Stomach (tissue), 19 donors: ENCODE measurements at places on chromosomes 2 and 18. TPM values are rescaled to one million over a fixed set of nuclear protein-coding genes. Genes with fewer than 3 reads are reported as not detected.

The IL36G gene
- not detected for polyA plus RNA-seq

The DCC gene
- not detected for polyA plus RNA-seq

The CLEC4F gene
- polyA plus RNA-seq: not detected

The CCDC85A gene
- not detected for polyA plus RNA-seq

The NCKAP5 gene
- 2.6 TPM for polyA plus RNA-seq

The CCDC148 gene
- polyA plus RNA-seq: not detected

DNA sequence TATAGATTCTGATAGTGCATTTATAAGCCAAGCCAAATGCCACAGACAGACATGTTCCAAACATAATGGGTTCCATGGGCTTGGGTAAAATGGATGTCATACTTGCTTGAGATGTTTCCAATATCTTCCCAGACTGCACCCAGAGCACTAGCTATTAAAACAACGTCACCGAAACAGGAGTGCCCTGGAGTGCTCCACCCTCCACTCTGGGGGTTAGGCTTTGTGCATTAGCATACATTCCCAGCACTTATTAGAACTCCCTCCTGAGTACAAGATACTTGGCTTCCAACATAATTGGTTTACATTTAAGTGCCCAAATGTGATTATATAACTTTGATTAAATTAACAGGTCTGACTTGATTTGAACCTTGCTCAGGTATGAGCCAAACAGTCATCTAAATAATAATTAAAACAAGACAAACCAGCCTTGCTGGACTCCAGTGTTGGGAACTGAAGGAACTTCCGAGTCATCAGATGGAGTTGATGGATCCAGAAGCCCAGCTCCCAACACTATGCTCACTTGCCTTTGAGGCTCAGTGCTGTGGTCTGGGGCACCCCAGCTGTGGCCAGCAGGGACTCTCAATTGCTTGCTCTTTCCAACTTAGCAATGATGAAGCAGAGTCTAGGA, 60.5 kb upstream of the LGALSL start:
- H3K27ac ChIP-seq: no peak overlapping the region
- no peaks in the 10 kb centered on the region for H3K4me1 ChIP-seq
- H3K27me3 ChIP-seq: no peaks in the 10 kb centered on the region
- H3K4me3 ChIP-seq: no peak overlapping the region
- H3K36me3 ChIP-seq: no peaks in the 10 kb centered on the region

DNA sequence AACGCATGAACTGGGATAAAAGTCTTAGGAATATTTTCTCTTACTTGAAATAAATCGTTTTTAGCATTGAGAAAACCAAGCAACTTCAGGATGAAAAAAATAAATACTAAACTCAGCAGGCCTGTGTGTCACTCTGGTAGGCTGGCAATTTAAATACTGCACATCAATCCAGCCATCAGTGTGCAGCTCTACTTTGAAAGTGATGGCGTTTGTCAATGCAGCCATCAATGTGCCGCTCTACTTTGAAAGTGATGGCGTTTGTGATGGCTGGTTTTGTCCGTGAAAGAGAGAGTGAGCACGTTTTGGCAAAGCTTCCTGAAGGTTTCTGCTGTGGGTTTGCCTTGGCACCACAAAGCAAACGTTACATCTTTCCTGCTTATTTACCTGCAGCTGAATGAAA, 543.5 kb upstream of the SALL3 start:
- H3K36me3 ChIP-seq: no peaks in the 10 kb centered on the region
- no peak overlapping the region for H3K27ac ChIP-seq
- H3K4me3 ChIP-seq: no peak overlapping the region

DNA sequence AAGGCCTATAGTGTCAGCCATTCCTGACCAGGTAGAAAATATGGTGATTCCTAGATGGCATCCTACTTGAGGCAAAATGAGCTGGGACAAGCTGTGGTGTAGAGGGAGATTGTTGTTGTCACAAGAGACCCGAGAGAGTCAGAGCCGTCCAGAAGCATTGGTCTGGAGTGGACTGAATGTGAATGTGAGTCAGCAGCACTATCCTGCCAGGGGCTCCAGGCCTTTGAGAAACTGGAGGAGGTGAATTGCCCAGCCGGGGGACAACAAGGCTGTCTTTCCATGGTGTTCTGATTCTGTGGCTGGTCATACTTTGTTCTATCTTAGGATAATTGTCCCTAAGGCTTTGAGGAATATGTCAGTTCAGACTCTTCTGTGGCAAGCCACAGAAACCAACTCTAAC, 29.4 kb upstream of the EIF2AK3 start:
- no peak overlapping the region for H3K27ac ChIP-seq
- H3K4me1 ChIP-seq: peaks cover 27% of the 10 kb centered on the region
- no peak for DNase-seq

DNA sequence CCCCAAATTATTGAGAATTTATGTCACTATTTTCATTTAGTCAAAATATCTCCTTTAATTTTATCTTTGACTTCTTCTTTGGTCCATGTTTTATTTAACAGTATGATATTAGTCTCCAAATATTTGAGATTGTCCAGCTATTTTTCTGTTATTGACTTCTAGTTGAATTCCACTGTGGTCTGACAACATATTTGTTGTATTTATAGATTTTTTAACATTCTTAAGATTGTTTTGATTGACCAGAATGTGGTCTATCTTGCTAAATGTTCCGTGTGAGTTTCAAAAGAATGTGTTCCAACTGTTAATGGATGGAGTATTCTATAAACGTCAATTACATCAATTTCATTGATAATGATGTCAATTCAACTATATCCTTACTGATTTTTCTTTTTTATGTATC, 1452.1 kb downstream of the SUCLG1 start:
- H3K27me3 ChIP-seq: no peaks in the 10 kb centered on the region
- H3K4me1 ChIP-seq: no peaks in the 10 kb centered on the region
- no peaks in the 10 kb centered on the region for H3K36me3 ChIP-seq
- no peak overlapping the region for H3K27ac ChIP-seq

DNA sequence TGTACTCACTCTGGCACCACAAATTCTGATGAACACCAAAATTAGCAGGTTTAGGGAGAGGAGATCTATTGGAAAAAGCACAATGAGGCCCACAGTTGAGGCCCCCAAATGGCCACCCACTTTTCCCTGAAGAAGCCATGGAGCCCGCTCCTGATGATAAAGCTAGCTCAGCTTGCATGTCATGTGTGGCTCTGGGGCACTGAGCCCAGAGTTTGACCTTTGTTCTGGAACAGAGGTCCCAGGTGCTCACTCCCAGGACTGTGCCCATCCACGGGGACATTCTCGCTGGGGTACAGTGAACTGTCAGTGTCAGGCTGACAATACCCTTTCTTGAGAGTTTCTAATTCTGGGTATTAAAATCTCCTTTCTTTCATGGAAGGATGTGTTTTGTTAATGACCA, 36.2 kb downstream of the XDH start:
- DNase-seq: no peak
- no peaks in the 10 kb centered on the region for H3K4me1 ChIP-seq
- H3K27ac ChIP-seq: no peak overlapping the region
- H3K36me3 ChIP-seq: no peaks in the 10 kb centered on the region

- DNase-seq: no peak
- H3K4me1 ChIP-seq: no peaks in the 10 kb centered on the region
- H3K4me3 ChIP-seq: no peak overlapping the region
- no peaks in the 10 kb centered on the region for H3K36me3 ChIP-seq
Observed at GRCh38 chr2:2222931-2223330, 108.1 kb downstream of the MYT1L start.

- H3K4me1 ChIP-seq: no peaks in the 10 kb centered on the region
- no peak overlapping the region for H3K4me3 ChIP-seq
- H3K36me3 ChIP-seq: peaks cover 53% of the 10 kb centered on the region
- DNase-seq: no peak
- H3K27me3 ChIP-seq: no peaks in the 10 kb centered on the region
Observed at GRCh38 chr2:236052206-236052605, 116.0 kb downstream of the GBX2 start.

DNA sequence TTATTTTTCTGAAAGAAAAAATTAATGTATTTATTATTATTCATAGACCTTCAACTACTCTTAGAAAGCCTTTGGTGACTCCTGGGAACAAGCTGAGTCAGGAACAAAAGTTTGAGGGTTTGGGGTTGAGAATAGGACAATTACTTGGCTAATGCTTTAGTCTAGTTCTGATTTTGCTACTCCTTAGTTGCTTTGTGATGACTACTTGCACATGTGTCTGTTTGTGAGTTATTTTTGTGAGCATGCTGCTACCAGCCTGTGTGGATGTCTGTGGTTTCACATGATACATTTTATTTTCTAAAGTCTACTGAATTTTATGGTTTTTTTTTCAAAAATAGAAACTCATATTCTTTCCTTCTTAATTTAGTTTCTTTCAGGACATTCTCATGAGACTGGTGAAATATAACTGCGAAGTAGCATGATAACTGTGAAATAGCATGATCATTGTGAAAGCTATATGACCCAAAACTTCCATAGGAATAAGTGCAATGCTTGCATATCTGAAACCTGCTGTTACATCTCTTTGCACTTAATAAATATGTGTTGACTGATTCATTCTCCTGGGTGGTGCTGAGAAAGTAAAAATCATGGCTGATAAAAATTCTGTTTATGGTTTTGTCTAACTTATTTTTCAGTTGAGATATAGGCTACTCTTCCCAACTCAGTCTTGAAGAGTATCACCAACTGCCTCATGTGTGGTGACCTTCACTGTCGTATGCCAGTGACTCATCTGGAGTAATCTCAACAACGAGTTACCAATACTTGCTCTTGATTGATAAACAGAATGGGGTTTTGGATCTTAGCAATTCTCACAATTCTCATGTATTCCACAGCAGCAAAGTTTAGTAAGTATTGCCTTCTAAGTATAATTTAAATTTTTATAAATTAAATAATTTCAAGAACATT, 17.9 kb upstream of the IL18R1 start:
- no peak for DNase-seq
- H3K27ac ChIP-seq: peak overlapping the region; percentile 29
- no peak overlapping the region for H3K4me3 ChIP-seq
- H3K36me3 ChIP-seq: no peaks in the 10 kb centered on the region
- no peaks in the 10 kb centered on the region for H3K4me1 ChIP-seq

GRCh38 chr2:45984366-45984765, 312.8 kb upstream of the EPAS1 start:
- H3K27ac ChIP-seq: no peak overlapping the region
- no peaks in the 10 kb centered on the region for H3K27me3 ChIP-seq
- peaks cover 74% of the 10 kb centered on the region for H3K36me3 ChIP-seq
- no peaks in the 10 kb centered on the region for H3K4me1 ChIP-seq
- H3K4me3 ChIP-seq: no peak overlapping the region

DNA sequence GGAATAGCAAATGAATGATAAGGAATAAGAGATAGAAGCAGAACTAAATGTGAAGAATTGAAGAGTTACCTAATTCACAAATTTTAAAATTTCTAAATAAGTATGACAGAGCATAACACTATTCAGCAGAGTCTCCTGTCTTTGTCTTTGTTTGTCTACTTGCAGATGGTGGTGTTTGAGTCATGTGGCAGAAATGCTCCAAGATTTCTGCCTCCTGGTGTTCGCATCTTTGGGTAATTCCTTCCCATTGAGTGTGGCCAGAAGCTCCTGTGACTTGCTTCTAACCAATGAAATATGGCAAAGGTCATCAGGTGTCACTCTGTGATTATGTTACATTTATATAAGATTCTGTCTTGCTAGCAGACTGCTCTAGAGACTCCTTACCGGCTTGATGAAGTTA, 45.6 kb upstream of the GALNT3 start:
- no peaks in the 10 kb centered on the region for H3K4me1 ChIP-seq
- DNase-seq: no peak
- no peaks in the 10 kb centered on the region for H3K27me3 ChIP-seq
- H3K27ac ChIP-seq: no peak overlapping the region
- no peak overlapping the region for H3K4me3 ChIP-seq

- peaks cover 7% of the 10 kb centered on the region for H3K36me3 ChIP-seq
- H3K27ac ChIP-seq: peak within 1 kb of the TSS; percentile 58
- peaks cover 67% of the 10 kb centered on the region for H3K27me3 ChIP-seq
- H3K4me3 ChIP-seq: peak within 1 kb of the TSS; percentile 51
- peak; percentile 69 for DNase-seq
- peaks cover 31% of the 10 kb centered on the region for H3K4me1 ChIP-seq
Observed at GRCh38 chr2:231037202-231037730, at the start of gene C2orf72. Gene C2orf72, plus strand, starts transcription at chr2:231037523. Its CDS starts 43 bp downstream, at chr2:231037566.

DNA sequence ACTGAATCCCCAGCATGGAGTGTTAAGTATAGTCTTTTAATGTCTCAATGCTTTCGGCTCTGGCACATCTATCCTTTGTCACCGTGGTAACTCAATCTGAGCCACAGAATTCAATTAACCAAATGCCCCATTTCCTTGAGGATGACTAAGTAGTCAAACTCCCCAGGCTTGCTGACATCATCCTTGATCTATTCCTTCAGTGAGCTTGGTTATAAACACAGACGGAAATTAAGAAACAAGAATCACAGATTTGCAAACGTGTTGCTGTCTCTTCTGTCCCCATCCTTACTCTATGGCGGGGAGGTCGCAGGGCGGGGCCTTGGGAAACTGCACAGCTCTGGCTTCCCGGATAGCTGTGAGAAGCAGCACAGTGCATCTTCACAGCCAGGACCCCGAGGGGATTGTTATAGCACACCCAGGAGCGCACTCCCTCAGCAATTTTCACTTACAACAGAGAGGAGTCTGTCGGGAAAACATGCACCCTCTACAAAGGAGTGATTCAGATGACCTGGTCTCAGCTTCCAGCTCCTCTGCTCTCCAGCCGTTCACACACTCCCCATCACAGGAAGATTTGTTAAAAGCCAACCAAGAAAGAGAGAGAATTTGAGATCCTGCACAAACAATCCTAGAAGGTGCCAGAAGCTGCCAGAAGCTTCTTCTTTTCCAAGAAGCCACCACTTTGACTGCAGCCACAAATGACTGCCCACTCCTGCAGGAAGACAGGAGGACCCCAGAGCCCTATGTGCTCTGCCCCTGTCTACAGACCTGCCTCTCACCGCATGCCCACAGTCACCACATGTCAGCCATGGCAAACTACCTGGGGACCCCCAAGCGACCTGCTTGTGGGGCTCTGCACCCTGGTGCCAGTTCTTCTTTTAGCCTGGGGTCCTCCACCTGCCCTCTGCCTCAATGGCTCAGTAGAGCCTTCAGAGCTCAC, 44.9 kb upstream of the YWHAQ start:
- H3K36me3 ChIP-seq: no peaks in the 10 kb centered on the region
- peak; percentile 45 for DNase-seq
